ENCODE measurements at places on chromosomes 1 and 21. TPM values are rescaled to one million over a fixed set of nuclear protein-coding genes. Genes with fewer than 3 reads are reported as not detected.

GRCh38 chr1:181459067-181459466 lies 24.2 kb upstream of the CACNA1E start:
- no peak for DNase-seq

DNA sequence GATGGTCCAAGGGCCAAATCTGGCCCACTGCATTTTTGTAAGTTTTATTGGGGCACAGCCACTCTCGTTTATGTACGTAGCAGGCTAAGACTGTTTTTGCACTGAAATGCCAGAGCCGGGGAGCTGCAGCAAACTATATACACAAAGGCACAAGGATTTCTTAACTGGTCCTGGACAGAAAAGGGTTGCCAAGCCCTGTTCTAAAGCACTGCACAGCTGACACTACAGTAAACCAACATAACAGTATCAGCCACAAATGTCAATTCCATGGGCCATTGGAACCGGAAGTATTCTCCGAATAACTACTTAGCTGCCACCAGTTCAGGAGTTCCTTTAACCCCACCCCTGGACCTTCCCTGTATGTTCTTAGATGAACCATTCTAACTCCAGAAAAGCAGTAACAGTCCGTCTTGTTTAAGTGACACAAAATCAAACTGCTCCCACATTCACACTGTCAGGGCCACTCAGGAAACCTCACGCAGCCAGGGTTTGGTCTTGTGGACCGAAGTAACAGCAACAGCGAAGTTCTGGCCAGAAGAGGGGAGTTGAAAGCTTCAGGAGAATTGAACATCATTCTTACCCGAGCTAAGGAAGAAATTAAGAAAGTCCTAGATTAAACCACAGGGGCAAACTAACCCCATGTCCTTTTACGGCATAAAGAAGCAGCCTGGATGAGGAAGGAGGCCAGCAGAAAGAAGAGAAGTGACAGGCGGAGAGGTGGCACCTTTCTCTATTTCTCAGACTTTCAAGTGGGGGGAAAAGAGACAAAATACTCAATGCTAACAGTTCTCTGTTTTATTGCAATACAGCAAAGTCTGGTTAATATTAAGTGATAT lies 49.2 kb downstream of the COQ8A start:
- DNase-seq: no peak

GRCh38 chr1:92957030-92957734 lies 4.1 kb downstream of the DIPK1A start:
- DNase-seq: no peak

Gene USP24
- total RNA-seq: 51.6 TPM

DNA sequence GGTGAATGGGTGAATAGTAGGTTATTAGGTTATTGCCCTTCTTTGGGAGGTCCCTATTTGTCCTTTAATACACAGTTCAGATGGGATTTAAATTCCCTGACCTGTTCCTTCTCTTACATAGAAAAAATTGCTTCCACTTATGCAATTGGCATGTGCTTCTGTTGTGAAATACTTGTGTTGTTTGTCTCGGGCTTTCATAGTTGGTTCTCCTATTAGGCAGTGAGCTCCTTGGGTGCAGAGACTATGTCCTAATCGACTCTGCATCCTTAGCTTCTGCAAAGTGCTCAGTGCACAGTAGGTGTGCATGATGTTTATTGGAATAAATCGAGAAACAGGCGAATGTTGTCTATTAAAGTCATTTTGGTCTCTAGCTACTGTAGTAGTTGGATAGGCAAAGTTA lies 1.3 kb upstream of the PDE4B start:
- DNase-seq: no peak

GRCh38 chr1:200112290-200112689 lies 84.8 kb downstream of the NR5A2 start:
- DNase-seq: no peak

Gene TMEM52
- total RNA-seq: 1.4 TPM

DNA sequence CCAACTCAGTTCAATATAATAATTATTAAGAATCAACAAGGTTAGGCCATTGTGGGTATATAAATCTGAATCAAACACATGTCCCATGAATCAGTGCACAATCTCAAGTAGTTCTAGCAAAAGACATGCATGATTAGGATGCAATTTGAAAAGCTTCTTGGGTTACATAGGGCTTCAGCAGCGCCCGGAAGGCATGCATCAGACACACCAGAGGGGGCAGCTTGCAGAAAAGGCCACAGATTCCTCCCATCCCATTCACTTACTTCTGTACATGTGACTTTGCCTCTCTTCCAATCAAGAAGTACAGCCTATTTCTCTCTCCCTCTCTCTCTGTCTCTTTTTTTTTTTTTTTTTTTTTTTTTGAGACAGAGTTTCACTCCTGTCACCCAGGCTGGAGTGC lies 91.8 kb downstream of the KCNN3 start:
- no peak for DNase-seq

Data from CD8-positive, alpha-beta memory T cell (primary cell).